Type B pancreatic cell (in vitro differentiated cells): ENCODE measurements at places on chromosomes 16 and 17. TPM values are rescaled to one million over a fixed set of nuclear protein-coding genes. Genes with fewer than 3 reads are reported as not detected.

The LRRC37A gene
- 2.3 and 3.8 TPM in 2 replicates for total RNA-seq

- H3K27me3 ChIP-seq = peaks cover 3% of the 10 kb centered on the region
- H3K36me3 ChIP-seq = no peaks in the 10 kb centered on the region
- H3K4me3 ChIP-seq = no peak overlapping the region
- DNase-seq = no peak
- peaks cover 20% of the 10 kb centered on the region for H3K4me1 ChIP-seq
- no peak overlapping the region for H3K27ac ChIP-seq
These were observed 94.8 kb downstream of the RTN4RL1 start for GRCh38 chr17:1930337-1930645.

- no peak overlapping the region for H3K27ac ChIP-seq
- DNase-seq = no peak
- H3K4me3 ChIP-seq = no peak overlapping the region
These were observed 81.1 kb upstream of the DNAH17 start for GRCh38 chr17:78658281-78658785.

GRCh38 chr16:68367030-68367429, 56.2 kb downstream of the PRMT7 start:
- H3K36me3 ChIP-seq = no peaks in the 10 kb centered on the region
- H3K4me1 ChIP-seq = peaks cover 19% of the 10 kb centered on the region
- H3K4me3 ChIP-seq = no peak overlapping the region
- DNase-seq = no peak

DNA sequence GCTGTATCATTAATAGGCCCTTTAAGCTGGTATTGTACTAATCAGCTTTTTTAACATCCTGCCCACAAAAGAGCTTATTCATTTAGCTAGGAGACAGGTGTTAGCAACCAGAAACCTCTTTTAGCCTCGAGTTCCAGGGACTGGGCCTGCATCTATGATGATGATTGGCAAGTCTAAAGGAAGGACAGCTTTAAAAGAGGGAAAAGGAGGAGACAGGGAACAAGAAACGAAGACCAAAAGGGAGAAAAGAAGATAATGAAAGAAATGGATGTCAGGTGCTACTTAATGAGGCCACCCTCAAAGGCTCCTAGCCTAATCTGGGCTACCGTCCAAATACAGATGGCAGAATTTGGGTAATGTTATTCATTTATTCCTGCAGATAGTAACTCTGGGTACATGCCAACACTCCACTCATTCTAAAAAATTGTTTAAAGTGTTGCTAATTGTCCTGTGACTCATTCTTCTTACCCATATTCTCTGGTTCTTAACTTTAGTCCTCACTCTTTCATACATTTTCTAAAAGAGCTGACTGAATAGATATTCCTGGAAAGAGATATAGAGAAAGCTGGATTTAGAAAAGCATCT, 18.7 kb upstream of the RFFL start:
- no peak for DNase-seq
- H3K27ac ChIP-seq = peak overlapping the region; percentile 72
- H3K4me1 ChIP-seq = peaks cover 7% of the 10 kb centered on the region
- no peaks in the 10 kb centered on the region for H3K36me3 ChIP-seq
- H3K4me3 ChIP-seq = peak overlapping the region; percentile 34

The CHD9NB gene
- total RNA-seq = 2.6 and 4.4 TPM in 2 replicates

DNA sequence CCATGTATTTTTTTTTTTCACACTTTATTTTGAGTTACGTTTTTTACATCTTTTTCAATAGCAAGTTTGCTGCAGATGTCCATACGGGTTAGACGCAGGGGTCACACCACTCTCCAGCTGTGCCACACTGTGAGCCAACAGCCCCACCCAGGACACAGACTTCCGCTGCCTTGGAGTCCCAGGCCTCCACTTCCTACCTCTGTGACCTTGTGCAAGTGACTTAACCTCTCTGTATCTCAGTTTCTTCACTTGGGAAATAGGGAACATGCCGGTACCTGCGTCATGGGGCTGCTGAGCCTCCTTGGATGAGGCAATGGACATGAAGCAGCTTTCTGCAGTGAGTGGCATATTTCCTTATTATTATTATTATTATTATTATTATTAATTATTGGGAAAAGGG, 3.3 kb upstream of the PITPNA start:
- H3K27ac ChIP-seq = peak overlapping the region; percentile 10
- H3K27me3 ChIP-seq = peaks cover 5% of the 10 kb centered on the region
- no peak overlapping the region for H3K4me3 ChIP-seq
- no peak for DNase-seq

DNA sequence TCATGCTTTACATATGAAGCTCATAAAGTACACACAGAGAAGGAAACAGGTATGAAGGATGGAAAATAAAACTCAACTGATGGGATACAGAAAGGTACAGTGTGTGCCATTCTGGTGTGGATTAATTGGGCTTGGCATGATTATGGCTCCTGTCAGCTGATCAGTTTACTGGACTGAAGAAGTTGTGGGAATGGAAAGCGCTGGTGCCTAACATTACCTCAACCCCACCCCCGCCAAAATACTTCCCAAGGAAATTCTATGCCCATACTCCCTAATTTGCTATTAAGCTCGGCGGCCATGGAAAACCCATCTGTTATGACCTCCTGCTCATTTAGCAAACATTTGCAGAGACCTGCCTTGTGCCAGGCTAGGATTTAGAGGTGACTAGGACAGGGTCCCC, 16.6 kb upstream of the PMFBP1 start:
- no peak overlapping the region for H3K4me3 ChIP-seq
- H3K4me1 ChIP-seq = no peaks in the 10 kb centered on the region
- no peak for DNase-seq
- no peak overlapping the region for H3K27ac ChIP-seq
- H3K27me3 ChIP-seq = no peaks in the 10 kb centered on the region

The TRAPPC2L gene
- 80.4 and 91.4 TPM in 2 replicates for total RNA-seq

DNA sequence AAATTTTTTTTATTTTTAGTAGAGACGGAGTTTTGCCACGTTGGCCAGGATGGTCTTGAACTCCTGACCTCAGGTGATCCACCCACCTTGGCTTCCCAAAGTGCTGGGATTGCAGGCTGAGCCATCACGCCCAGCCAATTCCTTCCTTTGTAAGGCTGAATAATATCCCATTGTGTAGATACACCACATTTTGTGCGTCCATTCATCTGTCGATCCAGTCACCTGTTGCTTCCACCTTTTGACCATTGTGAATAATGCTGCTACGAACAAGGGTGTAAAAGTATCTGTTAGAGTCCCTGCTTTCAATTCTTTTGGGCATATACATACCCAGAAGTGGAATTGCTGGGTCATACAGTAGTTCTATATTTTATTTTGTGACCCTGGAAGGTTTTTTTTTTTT, 15.3 kb downstream of the TRPV2 start:
- no peaks in the 10 kb centered on the region for H3K27me3 ChIP-seq
- no peak overlapping the region for H3K27ac ChIP-seq
- DNase-seq = no peak
- peaks cover 7% of the 10 kb centered on the region for H3K4me1 ChIP-seq
- H3K36me3 ChIP-seq = no peaks in the 10 kb centered on the region
- H3K4me3 ChIP-seq = no peak overlapping the region

GRCh38 chr17:62725791-62726249, 82.3 kb downstream of the MARCHF10 start:
- H3K27ac ChIP-seq = peak overlapping the region; percentile 4
- no peaks in the 10 kb centered on the region for H3K36me3 ChIP-seq
- H3K4me3 ChIP-seq = no peak overlapping the region
- peaks cover 10% of the 10 kb centered on the region for H3K27me3 ChIP-seq
- DNase-seq = no peak

GRCh38 chr17:75087558-75088453, at the start of gene SLC16A5:
TSS of gene SLC16A5 (plus strand) at chr17:75087954. CDS start at chr17:75093637, 5,683 bp downstream.
- no peaks in the 10 kb centered on the region for H3K36me3 ChIP-seq
- DNase-seq = peak; percentile 85
- no peaks in the 10 kb centered on the region for H3K27me3 ChIP-seq
- H3K4me1 ChIP-seq = peaks cover 53% of the 10 kb centered on the region
- H3K27ac ChIP-seq = peak within 1 kb of the TSS; percentile 87
- H3K4me3 ChIP-seq = peak within 1 kb of the TSS; percentile 84

The TADA2A gene
- 26.1 and 28.5 TPM in 2 replicates for total RNA-seq

DNA sequence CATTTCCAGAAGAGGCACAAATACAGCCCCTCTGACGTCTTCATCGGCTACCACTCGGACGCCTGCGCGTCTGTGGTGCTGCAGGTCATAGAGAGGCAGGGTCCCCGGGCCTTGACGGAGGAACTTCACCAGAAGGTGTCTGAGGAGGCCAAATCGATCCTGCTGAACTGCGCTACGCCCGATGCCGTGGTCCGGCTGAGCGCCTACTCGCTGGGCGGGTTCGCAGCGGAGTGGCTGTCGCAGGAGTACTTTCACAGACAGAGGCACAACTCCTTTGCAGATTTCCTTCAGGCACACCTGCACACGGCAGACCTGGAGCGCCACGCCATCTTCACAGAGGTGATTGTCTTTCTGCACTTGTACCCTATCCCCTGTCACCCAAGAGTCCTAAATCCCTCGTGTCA, 67.0 kb upstream of the ENDOV start:
- no peaks in the 10 kb centered on the region for H3K27me3 ChIP-seq
- H3K4me1 ChIP-seq = no peaks in the 10 kb centered on the region
- peaks cover 32% of the 10 kb centered on the region for H3K36me3 ChIP-seq
- no peak overlapping the region for H3K27ac ChIP-seq

DNA sequence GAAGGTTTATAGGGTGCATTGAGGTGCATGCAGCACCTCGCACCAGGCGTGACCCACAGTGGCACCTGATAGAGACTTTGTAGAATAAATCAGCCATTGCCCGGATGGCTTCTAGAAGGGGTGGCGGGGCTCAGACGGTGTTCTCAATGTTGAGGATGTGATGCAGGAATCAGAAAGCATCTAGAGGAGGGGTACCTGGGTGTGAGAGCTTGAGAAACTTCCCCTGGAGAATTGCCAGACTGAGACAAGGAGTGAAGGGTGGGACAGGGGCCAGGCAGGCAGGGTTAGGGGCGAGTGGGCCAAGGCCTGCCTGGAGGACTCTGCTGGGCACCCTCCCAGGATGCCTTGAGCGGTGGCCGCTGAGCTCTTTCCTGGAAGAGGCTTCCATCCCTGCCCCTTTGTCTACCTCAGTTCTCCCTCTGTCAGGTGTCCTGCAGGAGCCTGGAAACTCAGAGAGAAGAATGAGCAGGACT, 9.3 kb upstream of the ADGRG1 start:
- peak overlapping the region; percentile 80 for H3K4me3 ChIP-seq
- DNase-seq = no peak
- H3K27ac ChIP-seq = peak overlapping the region; percentile 91

The TNFRSF17 gene
- not detected in 2 replicates for total RNA-seq
